Right ventricle myocardium superior (tissue), 1 donor: ENCODE measurements at places on chromosomes 16 and 17. TPM values are rescaled to one million over a fixed set of nuclear protein-coding genes. Genes with fewer than 3 reads are reported as not detected.
A peak's percentile ranks its signal among the peaks of the same experiment; 100 is the strongest.

Gene ATP2A1
- not detected for total RNA-seq

Gene YPEL3
- total RNA-seq, result 64.1 TPM

Gene POLR3E
- 34.8 TPM for total RNA-seq

Gene PPP1R27
- total RNA-seq, result not detected

Gene SYT17
- 0.54 TPM for total RNA-seq

Gene CTRB2
- not detected for total RNA-seq

DNA sequence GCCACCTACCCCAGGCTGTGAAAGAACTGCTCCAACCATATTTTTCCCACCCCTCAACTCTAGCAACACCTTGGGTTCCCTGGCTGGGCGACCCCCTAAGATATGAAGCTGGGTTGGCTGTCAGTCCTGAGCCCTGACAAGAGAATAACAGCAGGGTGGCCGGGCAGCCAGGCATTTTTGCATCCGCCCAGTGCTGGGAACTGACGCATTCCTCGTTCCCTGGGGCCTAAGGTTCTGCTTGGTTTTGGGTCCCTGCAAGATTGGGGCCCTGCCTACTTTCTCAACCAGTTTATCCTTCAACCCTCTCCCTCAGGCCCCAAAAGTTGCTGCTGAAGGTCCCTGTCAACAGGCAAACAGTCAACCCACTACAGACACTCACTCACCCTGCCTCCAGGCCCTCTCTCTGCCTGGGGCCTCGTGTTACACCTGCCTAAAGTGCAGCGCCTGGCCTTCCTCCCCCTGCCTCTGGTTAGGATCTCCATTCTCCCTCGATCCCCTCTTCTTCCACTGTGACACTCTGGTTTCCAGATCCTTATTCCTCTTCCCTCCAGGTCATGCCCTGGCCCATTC, 151.5 kb downstream of the STX8 start:
- no peak for DNase-seq

DNA sequence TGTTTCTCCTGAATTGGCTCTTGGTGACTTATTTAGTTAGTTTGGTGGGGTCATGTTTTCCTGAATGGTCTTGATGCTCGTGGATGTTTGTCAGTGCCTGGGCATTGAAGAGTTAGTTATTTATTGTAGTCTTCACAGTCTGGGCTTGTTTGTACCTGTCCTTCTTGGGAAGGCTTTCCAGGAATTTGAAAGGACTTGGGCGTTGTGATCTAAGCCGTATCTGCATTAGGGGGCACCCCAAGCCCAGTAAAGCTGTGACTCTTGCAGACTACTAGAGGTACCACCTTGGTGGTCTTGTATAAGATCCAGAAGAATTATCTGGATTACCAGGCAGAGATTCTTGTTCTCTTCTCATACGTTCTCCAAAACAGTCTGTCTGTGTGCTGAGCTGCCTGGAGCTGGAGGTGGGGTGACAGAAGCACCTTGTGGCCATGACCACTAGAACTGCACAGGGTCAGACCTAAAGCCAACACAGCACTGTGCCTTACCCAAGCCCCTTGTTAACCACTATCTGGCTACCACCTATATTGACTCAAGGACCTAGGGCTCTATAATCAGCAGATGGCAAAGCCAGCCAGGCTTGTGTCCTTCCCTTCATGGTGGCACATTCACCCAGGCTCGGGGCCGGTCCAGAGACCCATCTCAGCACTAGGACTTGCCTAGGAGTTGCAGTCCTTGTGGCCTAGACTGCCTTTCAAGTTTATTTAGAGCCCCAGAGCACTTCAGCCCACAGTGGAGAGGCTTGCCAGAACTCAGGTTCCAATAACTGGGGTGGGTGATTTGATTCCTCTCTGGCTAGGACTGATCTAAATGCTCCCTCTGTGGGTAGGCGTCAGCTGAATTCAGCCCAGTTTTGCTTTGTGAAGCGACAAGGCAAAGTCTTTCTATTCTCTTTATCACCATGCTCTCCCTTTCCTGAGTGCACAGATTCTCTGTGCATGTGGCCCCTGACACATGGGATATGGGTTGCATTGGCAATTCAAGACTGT, 11.0 kb downstream of the RNF135 start:
- DNase-seq, result no peak

- DNase-seq, result no peak
Measured at GRCh38 chr17:19411631-19412030, 599 bp downstream of the RNF112 start.

- DNase-seq, result peak; percentile 90
Measured at GRCh38 chr16:67013823-67014633, 14.9 kb upstream of the CBFB start.

DNA sequence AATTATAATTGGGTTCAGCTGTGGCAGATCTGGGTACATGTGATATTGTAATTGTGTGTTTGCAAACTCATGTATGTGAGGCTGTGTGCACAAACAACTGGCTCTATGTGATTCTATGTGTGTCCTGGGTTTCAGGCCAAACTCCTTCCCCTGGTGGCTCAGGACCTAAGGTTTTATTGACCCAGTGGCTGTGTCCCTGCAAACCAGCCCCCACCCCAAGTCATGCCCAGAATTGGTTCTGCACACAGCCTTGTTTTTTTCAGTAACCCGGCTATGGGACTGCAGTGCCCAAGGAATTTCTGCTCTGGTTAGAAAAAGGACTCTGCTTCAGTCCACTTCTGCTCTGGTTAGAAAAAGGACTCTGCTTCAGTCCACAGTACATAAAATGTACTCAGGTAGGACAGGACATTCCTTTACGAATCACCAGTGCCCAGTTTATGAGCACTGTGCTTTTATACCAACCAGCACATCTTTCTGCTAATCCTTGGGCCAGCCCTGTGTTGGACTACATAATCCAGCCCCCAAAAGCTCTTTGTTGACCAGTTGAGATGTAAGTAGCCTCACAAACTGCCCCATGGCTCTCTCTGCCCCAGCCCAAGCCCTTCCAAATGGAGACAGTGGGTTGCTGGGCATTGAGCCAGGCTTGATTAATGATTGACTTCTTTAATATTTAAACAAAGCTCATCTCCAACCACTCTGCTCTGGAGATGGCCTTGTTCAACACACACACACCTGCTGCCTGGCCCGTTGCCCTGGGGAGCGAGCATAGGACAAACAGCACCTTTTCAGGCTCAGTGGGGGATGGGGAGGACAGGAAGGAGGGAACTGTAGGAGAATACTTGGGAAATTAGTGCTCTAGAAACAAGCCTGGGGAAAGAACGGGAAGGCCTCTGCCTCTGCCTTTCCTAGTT, 2.9 kb upstream of the KCNH6 start:
- no peak for DNase-seq

DNA sequence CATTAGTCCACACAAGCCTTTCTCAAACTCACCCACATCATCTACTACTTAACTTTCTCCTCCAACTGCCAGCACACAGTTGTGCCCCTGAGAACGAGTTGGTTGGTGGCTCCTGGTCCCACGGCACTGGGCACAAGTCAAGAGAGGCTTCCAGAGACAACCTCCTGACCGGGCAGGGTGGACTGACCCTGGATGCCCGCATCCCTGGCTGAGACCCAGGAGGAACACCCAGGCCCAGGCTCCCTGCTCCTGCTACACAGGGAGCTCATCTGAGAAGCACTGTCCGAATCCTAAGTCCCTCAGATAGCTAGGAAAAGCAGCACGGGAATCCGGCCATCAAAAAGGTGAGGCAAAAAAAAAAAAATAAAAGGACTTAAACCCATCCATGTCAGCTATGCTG, 29.0 kb downstream of the WDR45B start:
- DNase-seq, result no peak

DNA sequence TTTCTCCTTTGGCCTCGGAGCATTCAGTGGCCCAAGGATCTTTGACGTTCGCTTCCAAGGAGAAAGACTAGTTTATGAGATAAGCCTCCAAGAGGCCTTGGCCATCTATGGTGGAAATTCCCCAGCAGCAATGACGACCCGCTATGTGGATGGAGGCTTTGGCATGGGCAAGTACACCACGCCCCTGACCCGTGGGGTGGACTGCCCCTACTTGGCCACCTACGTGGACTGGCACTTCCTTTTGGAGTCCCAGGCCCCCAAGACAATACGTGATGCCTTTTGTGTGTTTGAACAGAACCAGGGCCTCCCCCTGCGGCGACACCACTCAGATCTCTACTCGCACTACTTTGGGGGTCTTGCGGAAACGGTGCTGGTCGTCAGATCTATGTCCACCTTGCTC, 1.4 kb downstream of the AOC3 start:
- DNase-seq, result no peak

DNA sequence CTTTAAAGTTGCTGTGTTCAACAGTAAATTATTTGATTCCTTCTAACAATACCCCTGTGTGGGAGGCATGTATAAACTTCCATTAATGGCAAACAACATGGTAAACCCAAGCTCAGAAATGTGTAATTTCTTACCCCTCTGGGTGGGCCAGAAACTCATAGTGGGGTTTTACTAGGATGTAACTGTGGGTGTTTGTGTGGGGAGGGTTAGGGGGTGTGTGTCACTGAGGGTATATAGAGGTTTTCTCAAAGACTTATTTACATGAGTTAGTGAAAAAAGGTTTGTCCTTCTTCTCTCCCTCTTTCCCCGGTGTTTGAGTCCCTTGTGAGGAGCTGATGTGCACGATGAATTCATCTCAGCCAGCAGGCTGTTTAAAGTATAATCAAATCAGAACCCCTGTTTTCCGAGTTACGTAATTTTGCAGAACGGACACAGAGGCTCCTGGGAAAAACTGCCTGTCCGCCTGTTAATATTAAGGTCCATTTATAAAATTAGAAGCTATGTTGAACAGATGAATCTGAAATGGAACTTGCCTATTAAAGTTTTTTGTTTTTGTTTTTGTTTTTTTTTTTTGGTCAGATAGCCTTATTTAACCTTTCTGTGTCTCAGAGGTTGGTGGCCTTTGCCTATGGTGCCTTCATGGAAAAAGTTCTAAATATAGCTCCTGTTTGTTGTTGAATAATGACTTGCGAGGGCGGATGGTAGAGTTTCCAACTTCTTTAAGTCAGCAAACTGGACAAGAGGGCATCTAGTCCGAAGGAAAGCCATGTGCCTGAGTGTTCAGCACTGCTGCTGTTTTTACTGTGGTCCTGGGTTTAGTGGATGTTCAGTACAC, 73.3 kb downstream of the MSI2 start:
- no peak for DNase-seq

DNA sequence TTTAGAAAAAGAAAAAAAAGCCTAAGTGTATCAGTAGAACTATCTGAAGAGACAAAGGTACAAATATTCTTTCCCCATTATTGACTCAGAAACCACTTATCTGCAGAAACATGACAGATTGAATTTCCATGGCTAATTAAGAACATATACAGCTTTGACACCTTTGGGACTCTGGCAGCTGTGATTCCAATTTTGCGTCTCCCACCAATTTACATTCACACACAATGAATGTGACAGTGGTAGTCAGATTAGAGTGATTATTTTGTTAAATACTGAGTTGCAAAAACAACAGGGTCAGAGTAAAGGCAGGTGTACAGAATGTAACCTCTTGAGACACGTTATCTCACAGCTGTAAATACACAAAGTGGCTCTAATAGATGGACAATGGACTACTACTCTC, 5.3 kb upstream of the PPM1D start:
- no peak for DNase-seq

GRCh38 chr16:83806731-83807130, 1.0 kb upstream of the HSBP1 start:
- DNase-seq, result no peak

DNA sequence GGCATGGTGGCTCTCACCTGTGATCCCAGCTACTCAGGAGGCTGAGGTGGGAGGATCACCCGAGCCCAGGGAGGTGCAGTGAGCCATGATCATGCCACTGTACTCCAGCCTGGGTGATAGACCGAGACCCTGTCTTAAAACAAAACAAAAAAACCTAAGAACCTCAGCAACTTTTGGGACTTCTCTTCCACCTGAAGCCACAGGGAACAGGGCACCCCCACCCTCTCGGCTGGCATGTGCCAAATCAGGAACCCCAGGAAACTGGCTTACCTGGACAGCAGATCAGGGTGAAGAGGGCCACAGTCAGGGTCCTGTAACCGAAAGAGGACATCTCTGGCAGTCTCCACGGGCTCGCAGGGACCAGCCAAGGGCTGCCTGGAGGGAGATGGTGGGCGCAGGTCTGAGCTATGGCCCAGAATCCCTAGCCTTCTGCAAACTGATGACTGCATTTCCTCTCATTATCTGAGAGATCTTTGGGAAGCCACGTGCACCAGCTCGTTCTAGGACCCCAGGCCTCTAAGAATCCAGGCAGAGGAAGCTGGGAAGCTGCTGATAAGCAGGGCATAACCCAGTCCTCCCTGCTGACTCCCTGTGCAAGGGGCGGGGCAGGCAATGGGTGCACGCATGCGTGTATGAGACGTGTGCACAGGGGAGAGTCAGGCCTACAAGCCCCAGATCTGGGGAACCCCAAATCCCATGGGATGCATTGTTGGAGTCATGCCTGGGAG, 8.4 kb downstream of the PRR29 start:
- DNase-seq, result peak; percentile 84

GRCh38 chr17:71188811-71189492, 931.9 kb upstream of the SOX9 start:
- DNase-seq, result no peak

DNA sequence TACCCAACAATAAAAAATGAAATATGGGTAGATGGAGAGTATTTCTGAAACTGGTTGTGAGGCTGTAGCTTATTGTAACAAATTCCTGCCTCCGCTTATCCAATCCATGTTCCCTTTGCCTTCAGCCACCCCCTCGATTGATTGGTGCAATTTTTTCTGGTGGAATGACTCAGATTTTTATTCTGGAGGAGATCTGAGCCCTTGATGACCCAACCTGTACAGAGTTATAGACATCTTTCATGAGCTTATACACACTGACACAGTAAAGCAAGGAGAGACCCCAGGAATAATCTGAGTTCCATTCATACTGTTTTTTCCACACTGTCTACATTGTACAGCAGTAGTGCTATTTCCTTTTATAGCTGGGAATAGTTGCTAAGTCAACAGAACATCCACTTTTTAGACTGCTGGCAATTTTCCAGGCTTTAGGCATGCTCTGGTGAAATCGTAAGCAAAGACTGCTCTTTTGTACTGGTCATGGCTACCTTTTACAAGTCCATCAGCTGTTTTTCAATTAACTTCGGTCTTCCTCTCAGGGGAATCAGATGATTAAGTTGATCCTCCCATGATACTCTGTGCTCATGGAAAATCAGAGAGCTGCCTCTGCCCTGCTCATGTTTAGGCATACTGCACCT, 30.1 kb downstream of the CCL4 start:
- DNase-seq, result no peak

GRCh38 chr17:2709183-2709661, 2.3 kb downstream of the CLUH start:
- peak; percentile 61 for DNase-seq

DNA sequence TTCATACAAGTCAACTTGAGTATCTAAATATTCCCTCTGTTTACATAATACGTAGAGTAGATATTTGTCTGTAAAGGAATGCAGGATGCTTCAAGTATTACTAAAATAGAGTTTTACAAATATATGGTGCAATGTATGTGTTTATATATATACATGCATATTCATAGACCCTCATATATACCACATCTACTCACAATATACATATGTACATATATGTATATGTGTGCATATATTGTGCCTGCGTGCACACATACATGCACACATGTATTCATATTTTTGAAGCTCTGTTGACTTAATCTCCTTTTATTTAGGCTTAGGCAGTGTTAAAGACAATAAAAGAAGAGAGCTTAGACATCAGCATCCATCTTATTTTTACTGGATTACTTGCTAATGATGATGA, 616.6 kb upstream of the GOT2 start:
- no peak for DNase-seq

GRCh38 chr17:66345264-66345663, 42.9 kb downstream of the PRKCA start:
- no peak for DNase-seq
